ENCODE measurements at places on chromosomes 6 and 20.

- H3K27ac ChIP-seq = no peak overlapping the region
- H3K4me1 ChIP-seq = peaks cover 17% of the 10 kb centered on the region
- no peaks in the 10 kb centered on the region for H3K27me3 ChIP-seq
- DNase-seq = no peak
Measured at GRCh38 chr6:31813465-31813849, 1.6 kb downstream of the HSPA1L start.

DNA sequence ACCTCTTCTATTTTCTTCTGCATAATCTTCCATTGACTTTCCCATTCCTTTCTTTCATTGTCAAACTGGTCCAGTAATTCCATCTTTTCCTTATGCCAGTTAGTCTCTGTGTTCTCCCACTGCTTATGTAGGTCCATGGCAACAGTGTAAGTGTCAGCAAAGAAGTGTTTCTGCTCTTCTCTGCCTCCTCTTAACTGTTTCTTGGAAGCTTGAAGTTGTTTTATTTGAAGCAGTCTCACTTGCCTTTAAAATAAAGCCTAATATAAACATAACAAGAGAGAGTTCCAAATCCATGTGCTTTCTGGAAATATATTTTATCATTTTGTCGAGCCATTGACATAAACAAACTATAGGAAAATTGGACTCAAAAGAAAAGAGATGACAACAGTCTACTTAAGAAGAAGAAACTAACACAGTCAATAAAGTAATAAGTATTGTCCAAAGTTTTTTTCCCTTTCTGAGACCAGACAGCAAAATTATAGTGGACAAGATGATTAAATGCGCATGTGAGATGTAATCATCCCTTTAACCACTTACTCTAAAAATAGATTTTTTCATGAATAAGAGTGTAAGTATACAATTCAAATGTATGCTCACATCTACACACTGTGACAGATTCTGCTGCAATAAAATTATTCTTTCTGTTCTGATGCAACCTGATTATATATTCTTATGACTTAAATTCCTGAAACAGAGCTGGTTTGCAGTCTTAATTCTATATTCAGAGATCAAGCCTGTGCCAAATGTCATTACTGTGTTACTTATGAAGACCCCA lies 5.2 kb downstream of the KIAA0408 start:
- no peak overlapping the region for H3K27ac ChIP-seq
- no peaks in the 10 kb centered on the region for H3K4me1 ChIP-seq
- H3K27me3 ChIP-seq = no peaks in the 10 kb centered on the region
- no peak overlapping the region for H3K4me3 ChIP-seq
- DNase-seq = no peak
- no peaks in the 10 kb centered on the region for H3K36me3 ChIP-seq

DNA sequence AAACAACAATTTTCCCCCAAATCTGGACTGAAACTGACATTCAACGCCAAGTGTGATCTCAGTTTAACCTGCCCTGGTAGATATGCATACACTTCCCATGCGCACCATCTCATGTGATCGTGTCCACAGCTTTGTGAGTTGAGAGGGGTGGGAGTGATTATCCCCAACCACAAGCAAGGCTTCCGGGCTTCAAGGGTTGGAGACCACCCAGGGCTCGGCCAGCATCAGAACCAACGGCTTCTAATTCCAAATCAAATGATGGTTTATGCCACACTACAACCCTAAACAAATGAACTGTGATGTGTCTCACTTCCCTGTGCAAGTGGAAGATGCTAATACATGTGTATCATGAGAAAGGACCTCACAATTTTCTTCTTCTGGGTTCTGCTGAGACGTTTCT lies 515 bp upstream of the TGM3 start:
- no peak for DNase-seq
- H3K4me3 ChIP-seq = no peak overlapping the region
- peaks cover 24% of the 10 kb centered on the region for H3K4me1 ChIP-seq
- no peaks in the 10 kb centered on the region for H3K36me3 ChIP-seq
- H3K27me3 ChIP-seq = peaks cover 11% of the 10 kb centered on the region

DNA sequence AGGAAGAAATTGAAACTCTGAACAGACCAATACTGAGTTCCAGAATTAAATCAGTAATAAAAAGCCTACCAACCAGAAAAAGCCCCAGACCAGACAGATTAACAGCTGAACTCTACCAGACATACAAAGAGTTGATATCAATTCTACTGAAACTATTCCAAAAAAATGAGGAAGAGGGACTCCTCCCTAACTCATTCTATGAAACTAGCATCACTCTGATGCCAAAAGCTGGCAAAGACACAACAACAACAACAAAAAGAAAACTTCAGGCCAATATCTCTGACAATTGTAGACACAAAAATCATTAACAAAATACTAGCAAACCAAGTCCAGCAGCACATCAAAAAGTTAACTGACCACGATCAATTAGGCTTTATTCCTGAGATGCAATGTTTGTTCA lies 246.0 kb upstream of the RUNX2 start:
- H3K36me3 ChIP-seq = peaks cover 26% of the 10 kb centered on the region
- no peak for DNase-seq
- no peak overlapping the region for H3K4me3 ChIP-seq
- no peaks in the 10 kb centered on the region for H3K4me1 ChIP-seq
- H3K27ac ChIP-seq = no peak overlapping the region

- H3K27me3 ChIP-seq = no peaks in the 10 kb centered on the region
- no peak for DNase-seq
- no peaks in the 10 kb centered on the region for H3K36me3 ChIP-seq
- H3K4me3 ChIP-seq = no peak overlapping the region
- H3K4me1 ChIP-seq = peaks cover 23% of the 10 kb centered on the region
- H3K27ac ChIP-seq = no peak overlapping the region
Measured at GRCh38 chr20:1907586-1907985, 12.4 kb downstream of the SIRPA start.

DNA sequence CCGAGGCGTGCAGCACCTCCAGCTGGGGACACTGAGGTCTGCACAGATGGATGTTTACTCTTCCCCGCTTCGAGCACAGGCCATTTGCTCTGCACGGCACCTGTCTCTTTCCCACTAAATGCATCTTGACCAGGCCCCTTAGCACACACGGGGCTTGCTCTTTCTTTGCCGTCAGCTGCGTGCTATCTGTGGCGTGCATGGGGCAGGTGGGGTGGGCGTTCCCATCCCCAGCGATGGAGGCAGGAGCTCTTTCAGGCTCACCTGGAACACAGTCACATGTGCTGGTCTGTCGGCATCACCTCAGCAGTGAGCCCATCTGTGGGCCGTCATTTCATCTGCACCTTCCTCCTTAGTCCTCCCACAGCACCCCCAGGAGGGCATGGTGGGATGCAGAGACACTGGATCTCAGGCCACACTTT lies 35.1 kb downstream of the RBM38 start:
- no peak overlapping the region for H3K4me3 ChIP-seq
- DNase-seq = no peak
- H3K27me3 ChIP-seq = no peaks in the 10 kb centered on the region
- H3K36me3 ChIP-seq = no peaks in the 10 kb centered on the region
- H3K27ac ChIP-seq = no peak overlapping the region

DNA sequence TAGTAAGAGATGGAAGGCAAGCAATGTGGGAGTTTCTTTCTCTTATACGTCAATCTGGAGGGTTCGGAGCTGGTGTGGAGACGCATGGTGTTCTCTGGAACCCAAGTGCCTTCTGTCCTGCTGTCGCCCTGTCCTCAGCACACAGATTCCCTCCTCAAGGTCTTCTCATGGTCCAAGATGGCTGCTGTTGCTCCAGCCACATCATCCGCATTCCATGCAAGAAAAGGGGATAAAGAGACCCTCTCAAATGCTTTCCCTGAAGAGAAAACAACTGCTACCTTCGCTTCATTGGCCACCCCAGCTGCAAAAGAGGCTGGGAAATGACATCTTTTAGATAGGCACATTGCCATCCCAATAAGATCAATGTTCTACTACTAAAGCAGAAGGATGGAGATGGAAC lies 151.2 kb downstream of the ANKRD60 start:
- H3K27me3 ChIP-seq = peaks cover 19% of the 10 kb centered on the region
- H3K4me1 ChIP-seq = peaks cover 6% of the 10 kb centered on the region
- H3K4me3 ChIP-seq = no peak overlapping the region

GRCh38 chr20:25206063-25206403 lies 10.5 kb downstream of the ENTPD6 start:
- H3K4me3 ChIP-seq = no peak overlapping the region
- H3K36me3 ChIP-seq = peaks cover 15% of the 10 kb centered on the region
- no peak overlapping the region for H3K27ac ChIP-seq
- no peaks in the 10 kb centered on the region for H3K27me3 ChIP-seq
- peaks cover 27% of the 10 kb centered on the region for H3K4me1 ChIP-seq

Measured in naive B cell (primary cell).